Right lung (tissue), 10 donors: ENCODE measurements at places on chromosomes 3 and 15. TPM values are rescaled to one million over a fixed set of nuclear protein-coding genes. Genes with fewer than 3 reads are reported as not detected.

DNA sequence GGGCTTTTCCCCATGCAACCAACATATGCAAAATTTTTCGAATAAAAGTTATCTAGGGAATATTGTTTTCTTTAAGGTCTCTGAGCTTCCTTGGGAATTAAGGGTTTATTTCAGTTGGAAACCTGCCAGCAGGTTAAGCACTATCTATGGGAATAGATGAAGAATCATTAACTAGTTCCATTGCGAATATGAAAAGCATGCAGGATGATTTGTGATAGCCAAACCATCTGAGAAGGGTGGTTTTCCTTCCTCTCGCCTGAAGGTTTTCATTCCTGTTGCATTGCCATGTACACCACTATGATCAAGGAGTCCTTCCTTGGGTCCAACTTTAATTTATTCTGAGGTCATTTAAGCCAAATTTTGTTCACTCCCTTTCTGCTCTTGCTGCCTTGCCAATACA is 184.9 kb downstream of the NR2F2 start:
- no peak for DNase-seq

DNA sequence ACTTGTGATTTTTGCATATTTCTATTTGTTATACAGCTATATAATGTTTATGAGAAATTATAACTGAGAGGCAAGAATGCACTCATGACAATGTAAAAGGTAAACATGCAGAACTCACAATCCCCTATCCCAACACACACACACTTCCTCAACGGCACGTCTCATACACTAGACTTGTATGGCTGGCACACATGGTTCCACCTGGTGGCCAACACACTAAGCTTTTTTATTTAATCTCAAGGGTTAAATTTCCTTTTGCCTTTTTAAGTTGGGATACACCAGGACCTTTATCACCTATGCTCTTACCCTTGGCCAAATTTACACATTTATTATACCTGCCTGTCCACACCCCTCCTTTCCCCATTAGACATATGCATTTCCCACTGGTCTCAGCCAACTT is 88.6 kb upstream of the PSMD6 start:
- no peak for DNase-seq

GRCh38 chr3:112974178-112974517 is 755 bp downstream of the CD200R1 start:
- DNase-seq = no peak

GRCh38 chr3:80051602-80051962 is 283.8 kb upstream of the ROBO1 start:
- DNase-seq = no peak

DNA sequence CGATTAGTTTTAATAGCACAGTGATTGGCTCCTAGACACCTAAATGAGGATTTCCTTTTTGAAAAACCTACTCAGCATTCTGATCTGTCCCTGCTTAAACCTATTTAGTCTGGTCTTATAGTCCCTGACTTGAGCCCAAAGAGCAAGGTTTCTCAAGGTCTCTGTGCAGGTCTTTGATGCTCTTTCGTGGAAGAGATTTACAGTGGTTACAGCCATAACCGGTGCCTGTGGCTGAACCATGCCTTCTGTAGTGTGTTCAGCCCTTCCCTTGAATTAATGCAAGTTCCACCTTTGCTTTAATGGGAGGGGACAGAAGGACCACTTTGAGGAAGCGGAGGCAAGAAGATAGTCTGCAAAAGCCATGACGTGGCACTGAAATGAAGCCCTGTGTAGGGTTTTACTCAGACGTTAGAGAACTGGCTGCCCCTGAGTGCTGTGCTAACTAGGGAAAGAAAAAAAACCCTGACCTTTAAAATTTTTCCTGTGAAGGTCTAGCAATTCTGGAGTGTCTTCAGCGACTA is 43.0 kb downstream of the ZBTB38 start:
- no peak for DNase-seq

DNA sequence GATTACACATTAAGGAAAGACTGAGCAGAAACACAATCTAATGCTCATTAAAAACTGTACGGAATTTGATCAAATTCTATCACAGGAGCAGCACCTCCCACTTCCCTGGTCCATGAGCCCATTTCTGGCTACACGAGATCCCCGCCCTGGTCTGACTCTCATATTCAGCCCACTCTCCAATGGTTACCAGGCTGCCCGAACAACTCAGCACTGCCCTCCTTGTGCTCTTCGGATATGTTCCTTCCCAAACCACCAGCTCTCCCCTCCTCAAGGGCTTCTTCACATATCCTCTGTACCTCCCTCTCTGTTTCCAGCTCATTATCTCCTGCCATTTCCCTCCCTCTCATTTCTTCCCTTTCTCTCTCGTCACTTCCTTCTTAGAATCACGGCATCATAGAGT is 180.5 kb downstream of the RSL24D1 start:
- no peak for DNase-seq

- no peak for DNase-seq
These were observed 126.3 kb upstream of the ABI3BP start for GRCh38 chr3:101119535-101119934.

DNA sequence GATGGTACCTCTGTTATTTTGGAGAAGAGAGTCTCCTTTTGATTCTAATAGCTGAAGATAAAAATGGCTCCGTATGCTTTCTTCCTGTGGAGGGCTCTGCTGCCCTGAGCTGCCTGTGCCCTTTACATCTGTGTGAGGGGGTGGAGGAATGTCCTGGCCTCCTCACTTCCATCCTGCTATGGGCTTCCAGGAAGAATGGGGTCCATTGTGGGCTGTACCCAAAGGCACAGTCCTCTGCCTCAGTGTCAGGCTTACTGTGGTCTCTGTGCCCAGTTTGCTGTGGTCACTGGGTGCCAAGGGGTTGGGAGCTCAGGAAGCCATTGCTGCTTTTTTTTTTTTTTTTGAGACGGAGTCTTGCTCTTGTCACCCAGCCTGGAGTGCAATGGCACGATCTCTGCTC is 14.4 kb downstream of the DAG1 start:
- no peak for DNase-seq

GRCh38 chr3:194273743-194274310 is 77.3 kb downstream of the CPN2 start:
- no peak for DNase-seq

DNA sequence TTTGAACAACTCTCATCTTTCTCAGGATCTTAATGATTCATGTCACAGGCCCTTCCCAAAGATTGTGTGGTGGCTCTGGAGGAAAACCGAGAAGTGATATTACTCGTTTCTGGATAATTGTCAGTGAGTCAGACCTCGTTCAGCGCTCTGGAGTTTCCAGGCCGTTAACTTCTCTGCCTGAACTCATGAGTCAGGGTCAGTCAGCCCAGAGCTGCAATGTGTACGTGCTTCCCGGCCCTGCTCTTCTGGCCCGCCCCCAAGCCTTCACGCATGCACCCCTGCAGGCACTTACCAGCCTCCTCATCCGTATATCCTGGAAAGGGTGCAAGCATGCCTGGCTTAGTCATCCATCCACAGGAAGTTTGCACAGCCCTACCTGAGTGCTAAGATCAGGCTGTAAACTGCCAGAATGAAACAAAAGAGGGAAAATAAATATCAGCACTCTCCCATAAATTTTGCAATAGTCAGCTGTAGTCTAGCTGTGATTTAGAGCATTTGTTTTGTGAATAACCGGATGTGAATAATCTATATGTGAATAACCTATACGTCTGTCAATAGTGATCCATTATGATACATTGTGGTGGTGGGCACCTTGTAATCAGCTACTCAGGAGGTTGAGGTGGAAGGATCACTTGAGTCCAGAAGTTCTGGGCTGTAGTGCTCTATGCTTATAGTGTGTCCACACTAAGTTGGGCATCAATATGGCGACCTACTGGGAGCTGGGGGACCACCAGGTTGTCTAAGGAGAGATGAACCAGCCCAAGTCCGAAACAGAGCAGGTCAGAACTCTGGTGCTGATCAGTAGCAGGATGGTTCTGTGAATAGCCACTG is 35.3 kb upstream of the SEMA4B start:
- no peak for DNase-seq

GRCh38 chr3:124483915-124484470 is 246.3 kb upstream of the UMPS start:
- DNase-seq = no peak

PEAK1 gene
- polyA plus RNA-seq = 34.0 TPM

CHRNA7 gene
- 19.5 TPM for polyA plus RNA-seq

STRA6 gene
- polyA plus RNA-seq = 9.0 TPM
